ENCODE measurements at places on chromosomes 7 and 10. TPM values are rescaled to one million over a fixed set of nuclear protein-coding genes. Genes with fewer than 3 reads are reported as not detected.

The COL13A1 gene
- polyA plus RNA-seq: 11.2 TPM

- no peak for DNase-seq
These were observed 81.0 kb upstream of the PFKP start for GRCh38 chr10:2986391-2986801.

DNA sequence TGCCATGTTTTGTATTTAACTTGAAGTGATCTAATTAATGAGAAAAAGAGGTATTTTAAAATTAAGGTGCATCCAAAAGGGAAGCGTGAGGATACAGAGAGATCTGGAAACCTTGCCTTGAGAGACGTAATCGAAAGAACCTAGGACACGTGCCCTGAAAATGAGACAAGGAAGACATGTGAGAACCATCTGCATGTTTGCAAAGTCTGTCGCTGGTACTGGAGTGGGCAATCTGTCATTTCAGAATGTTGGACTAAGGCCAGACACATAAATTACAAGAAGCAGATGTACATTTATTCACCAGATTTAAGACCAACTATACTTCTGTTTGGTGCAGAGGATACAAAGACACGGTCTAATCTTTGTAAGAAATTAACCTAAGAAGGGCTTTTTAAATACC, 9.2 kb downstream of the AGR2 start:
- no peak for DNase-seq

DNA sequence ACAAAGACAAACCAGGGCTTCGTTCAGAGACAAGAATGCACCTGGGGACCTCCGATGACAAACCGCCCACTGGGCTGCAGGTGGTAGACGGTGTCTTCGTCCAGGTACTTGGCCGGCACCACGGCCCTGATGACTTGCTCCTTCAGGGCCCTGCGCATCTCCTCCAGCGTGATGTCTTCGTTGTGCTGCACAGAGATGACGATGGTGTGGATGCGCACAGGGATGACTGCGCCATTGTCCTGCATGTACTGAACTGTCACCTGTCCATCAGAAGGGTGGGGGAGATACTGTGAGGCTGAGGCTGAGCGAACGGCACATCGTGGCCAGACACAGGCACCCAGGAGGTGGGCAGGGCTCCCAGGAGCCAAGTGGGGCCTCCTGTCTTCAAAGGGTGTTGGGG, 13.1 kb downstream of the MAT1A start:
- DNase-seq: no peak
